Activated T-helper 2 cell treated with anti-CD3 and anti-CD28 coated beads, Interferon-gamma antibody, Interleukin-2, Interleukin-4, amounts not matched to agents 10 μg/mL and 5 μg/mL and 100 μg/mL, durations not matched to agents 14 hours and 24 hours and 36 hours (primary cell): ENCODE measurements at places on chromosomes 16 and 17. TPM values are rescaled to one million over a fixed set of nuclear protein-coding genes. Genes with fewer than 3 reads are reported as not detected.

GRCh38 chr16:23060458-23061320 is 88.6 kb downstream of the USP31 start:
- no peak for DNase-seq

- no peak for DNase-seq
Observed at GRCh38 chr16:3004319-3004718, 8.4 kb upstream of the CLDN9 start.

- DNase-seq: no peak
Observed at GRCh38 chr17:12485361-12485906, 180.3 kb upstream of the MYOCD start.

DNA sequence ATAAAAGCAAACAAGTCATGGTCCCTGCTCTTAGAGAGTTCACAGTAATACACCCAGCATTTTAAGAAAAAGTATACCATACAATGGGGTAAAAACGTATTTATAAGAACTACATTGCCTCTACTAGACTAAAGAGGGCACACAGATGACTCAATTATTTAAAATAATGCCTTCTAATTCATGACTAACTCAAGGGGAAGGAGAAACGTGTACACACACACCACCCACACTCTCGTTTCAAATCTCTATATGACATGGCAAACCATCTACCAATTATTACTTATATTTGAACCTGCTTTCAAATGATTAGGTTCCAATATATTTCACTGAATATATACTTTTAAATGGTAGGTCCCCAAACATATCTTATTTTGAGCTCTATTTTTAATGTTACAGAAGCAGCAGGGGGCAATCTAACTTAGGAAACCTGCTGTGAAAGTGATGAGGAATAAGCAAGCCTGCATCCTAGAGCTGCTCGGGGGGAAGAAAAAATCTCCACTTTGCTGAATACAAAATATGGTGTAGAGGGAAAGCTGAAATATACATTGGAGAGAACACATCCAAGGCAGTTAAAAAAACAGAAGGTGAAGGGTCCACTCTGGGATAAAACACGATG is 232.4 kb upstream of the PSMD7 start:
- no peak for DNase-seq

- no peak for DNase-seq
Observed at GRCh38 chr16:21277045-21277926, 804 bp downstream of the CRYM start.

DNA sequence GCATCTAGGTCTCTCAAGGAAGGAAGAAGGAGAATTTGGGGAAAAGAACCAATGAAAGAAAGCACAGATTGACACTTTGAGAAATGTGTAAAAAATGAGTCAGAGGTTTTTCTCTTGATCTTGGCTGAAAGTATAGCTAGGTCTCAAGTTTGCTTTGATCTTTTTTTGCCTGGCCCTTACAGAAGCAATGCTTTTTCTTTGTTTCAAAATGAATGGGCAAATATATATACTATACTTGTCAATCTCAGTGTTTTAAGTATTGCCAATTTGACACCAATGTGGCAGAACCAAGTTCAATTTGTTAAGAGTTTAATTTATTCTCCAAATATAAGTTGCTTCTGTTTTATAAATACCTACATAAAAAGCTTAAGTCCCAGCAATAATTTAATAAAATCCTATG is 119.6 kb downstream of the PPM1E start:
- DNase-seq: no peak

DNA sequence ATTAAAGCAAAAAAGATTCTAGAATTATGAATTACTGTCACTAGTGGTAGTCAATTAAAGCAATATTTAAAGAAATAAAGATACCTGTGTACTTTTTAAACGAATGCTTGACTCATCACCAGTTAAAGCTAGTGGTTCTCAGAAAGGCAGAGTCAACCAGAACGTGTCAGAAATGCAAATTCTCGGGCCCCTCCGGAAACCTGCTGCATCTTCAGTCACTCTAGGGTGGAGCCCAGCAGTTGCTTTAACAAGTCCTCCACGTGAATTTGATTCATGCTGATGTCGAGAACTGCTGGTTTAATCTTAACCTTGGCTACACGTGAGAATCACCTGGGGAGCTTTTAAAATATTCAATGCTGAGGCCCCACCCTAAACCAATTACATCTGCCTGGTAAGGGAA is 169.8 kb upstream of the SDK2 start:
- DNase-seq: no peak

GRCh38 chr17:76197911-76198310 is 42.4 kb downstream of the RNF157 start:
- DNase-seq: no peak

DNA sequence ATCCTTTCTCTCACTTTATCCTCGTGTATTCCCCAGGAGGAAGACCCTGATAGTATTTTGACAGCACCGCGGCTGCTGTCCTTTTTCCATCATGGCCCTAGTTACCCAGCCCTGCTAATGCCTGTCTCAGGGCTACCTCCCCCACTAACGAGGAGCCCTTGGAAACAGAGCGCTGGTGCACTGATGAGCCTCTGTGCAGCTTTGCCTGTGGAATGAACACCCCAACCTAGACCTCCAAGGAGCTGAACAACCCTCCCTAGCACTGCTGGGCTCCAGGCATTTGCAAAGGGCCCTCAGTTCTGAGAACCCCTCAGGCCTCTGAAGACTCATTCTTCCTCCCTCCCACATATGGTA is 23.3 kb upstream of the CCL1 start:
- DNase-seq: no peak

- DNase-seq: no peak
Observed at GRCh38 chr17:66637491-66637890, 197.4 kb upstream of the CACNG5 start.

DNA sequence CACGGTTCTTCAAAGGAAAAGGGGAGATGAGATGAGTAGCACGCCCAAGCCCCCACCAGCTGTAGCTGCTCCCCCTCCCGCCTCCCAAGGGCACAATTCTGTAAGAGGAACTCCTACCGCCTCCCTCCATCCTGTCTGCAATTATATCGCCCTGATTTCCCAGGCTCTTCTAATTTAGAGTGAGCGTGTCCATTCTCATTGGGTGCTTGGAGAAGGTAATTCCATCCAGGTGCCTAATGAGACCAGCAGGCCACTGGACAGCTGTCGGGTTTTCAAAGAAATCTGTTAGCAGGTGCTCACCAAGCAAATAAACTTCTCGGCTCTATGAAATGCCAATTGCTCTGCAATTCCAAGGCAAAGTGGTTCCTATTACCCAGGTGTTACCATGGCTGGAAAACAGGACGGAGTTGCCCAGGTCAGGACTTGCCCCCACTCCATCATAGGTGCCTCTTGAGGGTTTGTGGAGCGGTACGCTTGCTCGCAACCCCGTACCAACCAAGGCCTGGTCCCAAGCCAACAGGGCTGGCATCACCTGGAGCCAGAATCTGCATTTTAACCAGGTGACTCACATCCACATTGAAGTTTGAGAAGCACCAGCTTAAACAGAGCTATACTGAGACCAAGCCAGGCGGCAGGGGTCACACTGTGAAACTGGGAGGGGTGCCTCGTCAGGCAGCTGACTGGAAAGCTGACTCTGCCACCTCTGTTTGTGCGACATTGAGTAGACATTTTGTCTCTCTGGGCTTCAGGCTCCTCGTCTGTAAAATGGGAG is 16.5 kb upstream of the MEAK7 start:
- DNase-seq: no peak

DNA sequence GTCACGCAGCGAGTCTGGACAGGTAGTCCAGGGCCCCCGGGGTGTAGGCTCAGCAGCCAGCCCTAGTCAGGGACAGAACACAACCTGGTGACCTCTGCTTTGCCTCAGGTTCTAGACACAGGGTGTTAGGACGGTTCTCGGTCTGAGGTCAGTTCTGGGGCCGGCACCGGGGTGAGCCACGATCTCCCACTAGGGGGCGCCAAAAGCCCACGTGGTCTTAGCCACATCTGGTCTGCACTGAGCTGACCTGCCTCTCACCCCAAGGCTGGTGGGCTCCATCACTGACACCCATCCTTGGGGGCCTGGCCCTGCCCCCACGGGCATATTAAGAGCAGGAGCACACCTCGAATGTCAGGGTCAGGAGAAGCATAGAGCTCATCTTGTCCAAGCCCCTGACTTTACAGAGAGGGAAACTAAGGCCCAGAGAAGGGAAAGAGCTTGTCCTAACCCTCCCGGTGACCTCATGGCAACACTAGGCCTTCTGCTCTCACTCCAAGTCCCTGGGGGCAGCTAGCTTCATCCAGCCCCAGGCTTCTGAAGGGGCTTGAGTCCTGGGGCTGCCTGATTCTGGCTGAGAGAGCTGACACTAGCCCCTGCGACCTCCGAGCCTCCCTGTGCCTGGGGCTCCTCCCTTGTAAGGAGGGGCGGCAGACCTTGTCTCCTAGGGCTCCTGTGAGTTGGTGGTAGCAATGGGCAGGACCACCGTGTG is 9.0 kb downstream of the SLC5A10 start:
- peak; percentile 69 for DNase-seq

GRCh38 chr16:73428121-73428520 is 380.2 kb upstream of the ZFHX3 start:
- no peak for DNase-seq

DNA sequence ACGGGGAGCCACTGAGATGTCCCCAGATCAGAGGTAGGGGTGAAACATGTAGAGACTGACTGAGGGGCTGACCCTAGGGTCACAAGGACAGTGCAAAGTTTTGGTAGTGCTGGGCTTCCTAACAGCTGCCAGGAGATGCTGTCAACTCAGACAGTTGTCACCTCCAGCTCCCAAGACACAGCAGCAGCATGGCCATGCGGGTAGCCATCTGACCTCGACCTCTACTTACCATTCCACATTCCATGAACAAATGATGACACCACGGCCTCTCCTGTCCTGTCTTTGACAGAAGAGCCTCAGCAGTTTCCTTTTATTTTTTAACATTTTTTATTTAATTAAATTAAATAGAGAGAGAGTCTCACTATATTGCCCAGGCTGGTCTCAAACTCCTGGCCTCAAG is 65.3 kb upstream of the NFAT5 start:
- no peak for DNase-seq

DNA sequence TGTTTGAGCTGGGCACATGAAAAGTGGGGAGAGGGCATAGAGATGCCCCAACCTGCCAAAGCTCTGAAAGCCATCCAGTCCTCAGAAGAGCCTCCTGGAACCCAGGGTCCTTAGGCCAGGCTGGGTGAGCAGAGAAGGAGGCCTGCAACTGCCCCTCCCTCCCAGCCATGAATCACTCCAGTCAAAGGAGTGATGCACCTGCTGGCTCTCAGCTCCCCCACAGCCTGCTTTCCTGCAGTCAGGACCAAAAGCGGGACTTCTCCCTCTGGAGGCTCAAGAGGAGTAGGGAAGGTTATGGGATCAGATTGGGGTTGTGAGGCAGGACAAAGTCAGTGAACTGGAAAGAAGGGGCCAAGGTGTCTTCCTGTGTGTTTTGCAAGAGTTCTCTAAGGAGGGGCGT is 145.6 kb downstream of the TMEM132E start:
- no peak for DNase-seq

DNA sequence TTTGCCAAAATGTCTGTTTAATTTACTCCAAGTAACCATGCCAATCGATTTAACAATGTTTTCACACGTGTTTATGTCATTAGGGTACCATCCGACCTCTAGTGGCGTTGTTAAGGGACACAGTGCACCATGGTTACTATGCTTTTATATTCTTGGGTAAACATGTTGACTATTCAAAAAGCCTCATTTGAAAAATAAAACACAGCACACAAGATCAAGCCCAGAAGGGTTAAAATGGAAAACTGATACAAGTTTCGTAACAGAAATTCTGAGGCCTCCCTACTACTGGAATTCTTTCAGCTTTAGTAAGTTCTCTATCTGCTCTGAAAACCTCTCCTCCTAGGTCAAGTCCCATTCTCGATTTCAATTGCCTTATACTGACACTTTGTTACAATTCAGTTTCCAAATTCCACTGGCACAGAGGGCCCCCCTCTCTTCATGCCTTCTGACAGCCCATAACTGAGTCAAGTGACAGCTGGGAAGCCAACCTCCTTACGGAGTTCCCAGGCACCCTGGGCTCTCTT is 2.1 kb downstream of the CFAP20 start:
- peak; percentile 16 for DNase-seq

DNA sequence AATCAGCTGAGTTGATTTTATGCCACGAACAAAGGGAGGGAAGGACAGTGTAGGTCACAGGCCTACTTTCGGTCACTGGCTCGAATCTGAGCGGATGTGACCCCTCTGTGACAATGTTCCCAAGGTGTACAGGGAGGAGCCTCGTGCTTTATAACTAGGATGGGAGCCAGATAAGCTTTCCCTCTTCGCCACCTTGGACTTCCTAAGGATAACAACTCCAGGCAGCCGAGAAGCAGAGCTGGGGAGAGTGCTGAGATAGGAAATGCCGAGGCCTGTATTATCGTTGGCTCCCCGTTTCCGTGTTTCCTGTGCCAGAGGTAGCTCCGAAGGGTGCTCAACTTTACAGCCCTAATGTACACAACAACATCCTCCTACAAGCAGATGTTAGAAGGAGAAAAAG is 217.8 kb upstream of the IRX3 start:
- DNase-seq: no peak

The SPHK1 gene
- total RNA-seq: 16.0 and 16.4 TPM in 2 replicates

The KDM6B gene
- total RNA-seq: 96.0 and 99.6 TPM in 2 replicates

The LRRC37A3 gene
- total RNA-seq: 10.5 and 16.1 TPM in 2 replicates

The RNF167 gene
- total RNA-seq: 112 and 126 TPM in 2 replicates

The CHST6 gene
- not detected in 2 replicates for total RNA-seq

The GSDMA gene
- 0.11 and 0.53 TPM in 2 replicates for total RNA-seq

The KIF19 gene
- total RNA-seq: 0.14 TPM in 1 of 2 replicates, not detected in the other
